GM04503 (cell line): ENCODE measurements at places on chromosomes 1 and 21.

GRCh38 chr1:198850196-198850595 is 211.4 kb downstream of the PTPRC start:
- no peak for DNase-seq

- no peak for DNase-seq
Measured at GRCh38 chr1:61183471-61184039, 101.2 kb downstream of the NFIA start.

- DNase-seq = no peak
Measured at GRCh38 chr1:164228928-164229327, 330.1 kb upstream of the PBX1 start.

DNA sequence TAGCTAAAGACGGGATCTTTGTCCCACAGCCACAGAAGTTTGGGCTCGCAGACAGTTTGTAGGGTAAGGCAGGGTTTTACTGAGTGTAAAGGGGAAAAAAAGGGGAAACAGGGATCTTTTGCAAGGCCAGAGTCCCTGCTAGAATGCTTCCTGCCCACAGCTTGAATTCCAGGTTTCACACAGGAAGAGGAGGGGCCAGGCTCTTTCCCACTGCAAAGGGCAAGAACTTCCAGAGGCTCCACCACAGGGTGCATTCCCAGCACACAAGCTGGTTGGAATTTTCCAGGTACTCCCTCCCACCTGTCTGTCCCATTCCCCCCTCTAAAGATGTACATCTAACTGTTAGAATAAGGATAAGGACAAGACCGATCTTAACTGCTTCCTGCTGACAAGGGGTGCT is 1126.9 kb downstream of the KCNT2 start:
- DNase-seq = no peak

- no peak for DNase-seq
Measured at GRCh38 chr1:172442843-172443565, 865 bp downstream of the PIGC start.

- DNase-seq = peak; percentile 72
Measured at GRCh38 chr1:17586172-17586964, 46.9 kb downstream of the ARHGEF10L start.

DNA sequence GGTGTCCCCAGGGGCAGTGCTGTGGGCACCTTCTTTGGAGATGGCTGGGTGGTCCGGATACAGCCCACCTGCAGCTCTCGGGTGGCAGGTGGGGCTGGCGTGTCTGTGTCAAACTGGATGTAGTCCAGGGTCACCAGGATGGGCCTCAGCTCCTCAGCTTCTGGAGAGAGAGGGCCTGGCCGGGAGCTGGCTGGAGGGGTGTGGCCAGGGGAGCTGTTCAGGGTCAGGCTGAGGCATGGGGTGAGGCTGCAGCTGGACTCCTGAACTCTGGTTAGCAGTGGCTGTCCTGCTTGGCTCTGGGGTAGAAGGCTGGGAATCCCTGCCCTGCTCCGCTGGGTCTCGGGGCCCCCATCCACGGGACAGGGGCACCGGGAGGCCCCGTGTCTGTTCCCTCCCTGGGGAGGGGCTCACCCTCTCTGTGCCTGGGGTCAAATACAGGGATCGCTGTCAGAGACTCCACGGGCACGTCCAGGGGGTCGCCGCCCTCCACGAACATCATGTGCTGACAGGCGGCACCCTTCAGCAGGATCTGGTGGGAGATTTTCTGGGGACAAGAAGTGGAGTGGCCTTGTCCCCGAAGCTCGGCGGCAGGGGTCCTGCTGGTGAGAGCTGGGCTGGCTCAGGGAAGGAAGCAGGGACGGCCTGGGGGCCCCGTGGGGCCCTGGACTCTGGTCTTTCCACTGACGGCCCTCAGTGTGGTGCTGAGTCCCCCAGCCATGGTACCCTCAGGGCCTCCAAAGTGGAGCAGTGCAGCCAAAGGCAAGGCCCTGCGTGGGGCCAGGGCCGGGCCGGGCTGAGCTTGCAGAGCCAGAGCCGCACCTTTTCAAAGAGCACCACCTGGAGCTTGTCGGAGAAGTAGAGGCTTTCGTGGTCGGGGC is 4.1 kb upstream of the TMEM52 start:
- DNase-seq = no peak

DNA sequence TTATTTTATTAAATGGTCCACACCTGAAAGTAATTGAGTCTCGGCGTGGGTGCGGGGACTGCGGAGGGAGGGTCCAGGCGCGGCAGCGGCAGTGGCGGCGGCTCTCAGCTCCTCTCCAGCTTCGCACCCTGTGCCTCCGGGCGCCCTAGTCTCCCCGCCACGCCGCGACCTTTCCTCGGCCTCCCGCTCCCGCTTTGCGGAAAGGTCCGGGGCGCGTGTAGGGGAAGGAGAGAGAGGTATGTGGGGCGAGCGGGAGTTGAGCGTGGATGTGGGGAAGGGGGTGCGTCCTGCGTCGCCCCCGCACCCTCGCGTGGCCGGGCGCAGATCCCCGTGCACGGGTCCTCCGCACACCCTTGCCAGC is 13.4 kb upstream of the ALX3 start:
- no peak for DNase-seq

GRCh38 chr21:44021064-44021463 is 9.0 kb downstream of the TRAPPC10 start:
- DNase-seq = no peak

GRCh38 chr1:214648801-214649200 is 45.8 kb downstream of the CENPF start:
- DNase-seq = no peak

GRCh38 chr1:2049718-2050431 is at the start of gene PRKCZ:
Gene PRKCZ, plus strand, starts transcription at chr1:2050411. Its CDS starts 220 bp downstream, at chr1:2050631.
- DNase-seq = no peak

- DNase-seq = no peak
Measured at GRCh38 chr1:229947968-229948367, 119.1 kb upstream of the GALNT2 start.

DNA sequence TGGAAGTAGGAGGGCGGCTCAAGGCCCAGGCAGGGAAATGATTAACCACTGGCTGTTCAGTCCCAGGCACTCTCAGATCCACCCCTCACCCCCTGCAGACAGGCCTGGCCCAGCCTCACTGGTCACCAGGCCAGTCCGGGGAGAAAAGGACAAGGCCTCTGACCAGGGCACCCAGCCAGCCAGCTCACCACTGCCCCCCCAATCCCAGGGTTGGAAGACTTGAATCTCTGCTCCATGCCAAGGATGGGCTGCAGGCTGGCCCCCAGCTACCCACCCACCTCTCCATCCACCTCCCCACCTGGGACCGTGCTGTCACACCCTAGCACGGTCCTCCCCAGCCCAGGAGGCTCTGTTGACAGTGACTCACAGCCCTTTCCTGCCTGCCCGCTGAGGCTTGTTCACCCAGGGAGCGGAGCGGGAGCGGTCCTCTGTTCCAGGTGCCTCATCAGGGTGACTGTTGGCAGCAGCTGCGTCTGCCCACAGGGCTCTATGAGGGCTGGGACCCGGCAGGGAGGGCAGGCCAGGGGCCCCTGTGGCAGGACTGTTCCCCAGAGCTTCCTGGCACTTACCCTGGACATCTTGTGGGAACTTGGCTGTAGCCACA is 2.2 kb downstream of the LAD1 start:
- DNase-seq = no peak

- DNase-seq = no peak
Measured at GRCh38 chr1:66996018-66996682, 57.8 kb downstream of the SLC35D1 start.

GRCh38 chr1:154493276-154493675 is 8.7 kb upstream of the TDRD10 start:
- DNase-seq = no peak

GRCh38 chr1:8094481-8095241 is 68.6 kb upstream of the ERRFI1 start:
- no peak for DNase-seq

- no peak for DNase-seq
Measured at GRCh38 chr1:167121375-167122120, 27.7 kb downstream of the STYXL2 start.

DNA sequence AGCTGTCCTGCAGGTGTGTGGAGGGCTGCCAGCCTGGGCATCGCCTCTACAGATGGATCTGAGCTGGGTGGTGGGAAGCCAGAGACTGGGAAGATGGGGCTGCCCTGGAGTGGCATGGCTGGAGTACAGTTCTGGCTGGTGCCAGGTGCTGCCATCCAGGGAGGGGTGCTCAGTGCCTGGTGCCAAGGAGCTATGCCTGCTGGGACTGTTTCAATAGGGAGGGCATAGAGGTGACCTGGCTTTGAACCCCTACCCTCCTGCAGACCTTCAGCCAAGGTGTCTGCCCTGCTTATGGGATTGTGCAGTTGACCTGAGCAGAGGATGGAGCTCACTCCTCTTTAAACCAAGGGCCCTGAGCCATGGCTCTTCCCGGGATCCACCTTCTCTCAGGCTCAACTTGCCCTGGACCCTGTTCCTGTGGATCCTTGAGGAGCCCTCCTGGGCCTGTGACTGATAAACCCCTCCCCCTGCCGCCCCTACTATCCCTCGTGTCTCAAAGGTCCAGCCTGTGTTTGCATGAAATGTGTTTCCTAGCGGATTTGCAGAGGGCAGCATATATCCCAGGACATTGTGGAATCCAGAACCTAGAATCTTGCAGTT is 48.7 kb downstream of the PTPRU start:
- DNase-seq = no peak

DNA sequence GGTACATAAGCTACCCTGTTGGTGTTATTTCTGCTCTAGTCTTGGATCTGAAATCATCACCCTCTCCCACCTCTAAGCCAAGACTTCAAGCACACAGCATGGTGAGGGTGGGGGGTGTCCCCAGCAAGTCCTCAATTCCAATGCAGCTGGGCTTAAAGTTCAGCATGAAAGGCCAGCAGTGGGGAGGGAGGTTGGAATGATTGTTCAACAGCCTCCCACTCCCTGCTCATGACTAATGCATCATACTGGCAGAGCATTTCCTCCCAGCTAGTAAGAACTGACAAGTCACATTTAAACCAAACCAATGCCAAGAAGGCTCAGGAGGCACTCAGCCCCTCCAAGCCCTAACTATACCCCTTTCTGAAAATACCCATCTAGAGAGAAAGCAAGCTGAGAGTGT is 50.1 kb downstream of the TIAM1 start:
- DNase-seq = peak; percentile 31

GRCh38 chr1:25671929-25672328 is 55.3 kb downstream of the MAN1C1 start:
- DNase-seq = no peak

- DNase-seq = no peak
Measured at GRCh38 chr1:5408401-5408800, 583.8 kb downstream of the NPHP4 start.

- DNase-seq = no peak
Measured at GRCh38 chr1:228500143-228500734, 13.1 kb downstream of the RNF187 start.

DNA sequence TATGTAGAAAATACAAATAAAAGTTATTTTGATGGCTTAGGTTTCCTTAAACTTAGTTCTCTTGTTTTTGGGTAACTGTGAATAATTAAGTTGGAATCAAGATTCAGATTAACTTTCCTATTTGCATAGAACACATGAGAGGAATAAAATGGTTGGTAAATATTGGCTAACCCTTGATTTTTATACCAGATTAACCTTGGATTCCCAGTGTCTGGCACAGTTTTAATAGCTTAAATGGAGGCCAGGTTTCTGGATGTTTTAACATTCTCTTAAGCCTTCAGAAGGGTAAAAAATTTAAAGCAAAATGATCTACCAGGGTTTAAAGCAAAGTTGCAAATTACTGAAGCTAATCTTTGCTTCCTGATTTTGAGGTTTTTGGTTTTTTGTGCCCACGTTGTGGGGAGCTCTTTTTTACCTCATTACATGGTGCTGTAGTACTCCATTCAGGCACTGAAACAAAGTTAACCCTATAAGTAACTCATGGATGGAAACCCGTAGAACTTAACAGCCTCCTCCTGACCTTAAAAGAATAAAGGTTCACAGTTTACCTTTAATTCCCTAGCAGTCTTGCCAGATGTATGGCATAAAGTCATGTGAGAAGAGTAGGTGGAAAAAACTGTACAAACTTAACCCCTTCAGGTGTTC is 8.4 kb upstream of the SPATA1 start:
- no peak for DNase-seq

DNA sequence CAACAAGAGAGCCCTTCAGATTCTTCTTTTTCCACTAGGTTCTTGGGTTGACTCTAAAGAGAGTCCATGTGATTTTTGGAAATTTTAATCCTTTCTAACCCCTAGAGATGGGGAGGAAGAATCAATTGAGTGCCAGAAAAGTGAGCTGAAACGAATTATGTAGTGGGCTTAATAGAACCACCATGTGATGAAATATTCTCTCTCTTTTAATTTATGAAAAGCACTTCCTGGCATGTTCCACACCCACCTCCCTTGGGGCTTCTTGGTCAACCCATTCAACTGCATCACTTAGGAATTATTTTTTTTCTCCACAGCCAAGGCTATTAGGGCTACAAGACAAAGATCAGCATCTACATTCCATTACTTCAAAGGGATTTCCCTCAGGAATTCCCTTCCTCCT is 79.6 kb downstream of the ZC3H11B start:
- DNase-seq = no peak

GRCh38 chr1:189212606-189213005 is 1265.1 kb downstream of the BRINP3 start:
- DNase-seq = no peak
